PC-3 (cell line): ENCODE measurements at places on chromosomes 1 and 21. TPM values are rescaled to one million over a fixed set of nuclear protein-coding genes. Genes with fewer than 3 reads are reported as not detected.

DNA sequence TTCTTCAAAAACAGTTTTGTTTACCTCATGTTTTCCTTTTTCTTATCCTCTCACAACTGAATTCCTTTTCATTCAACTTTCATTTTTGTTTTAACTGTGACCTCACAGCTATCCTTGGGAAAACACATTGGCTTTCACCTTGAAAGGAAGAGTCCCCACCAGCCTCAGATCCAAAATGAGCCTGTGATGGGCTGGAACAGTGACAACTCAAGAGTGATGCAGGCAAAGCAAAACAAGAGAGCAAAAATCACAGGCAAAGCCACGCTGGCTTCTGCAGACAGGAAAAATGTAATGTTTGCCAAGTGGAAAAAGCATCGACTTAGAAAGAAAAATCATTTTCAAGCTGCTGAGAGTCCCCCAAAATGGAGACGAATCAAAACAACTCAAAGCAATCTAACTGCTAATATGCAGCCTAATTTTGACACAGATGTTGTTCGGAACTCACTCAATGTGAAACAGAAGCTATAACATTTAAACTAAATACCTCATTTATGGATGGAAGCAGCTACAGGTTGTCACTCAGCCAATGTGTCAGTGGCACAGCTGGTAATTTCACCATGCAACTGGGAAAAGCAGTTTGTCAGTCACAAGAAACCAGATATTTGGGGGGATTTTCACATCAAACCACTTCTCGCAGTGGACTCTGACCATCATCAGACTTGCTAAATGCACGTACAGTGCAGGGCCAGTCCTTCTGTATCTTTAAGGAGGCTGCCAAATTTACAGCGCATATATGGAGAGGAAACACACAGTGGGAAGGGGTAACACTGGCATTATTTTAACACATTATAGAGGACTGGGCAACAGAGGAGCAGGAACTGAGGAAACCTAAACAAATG lies 50.7 kb downstream of the ALG14 start:
- peaks cover 42% of the 10 kb centered on the region for H3K4me1 ChIP-seq
- H3K36me3 ChIP-seq = peaks cover 15% of the 10 kb centered on the region
- H3K27me3 ChIP-seq = no peaks in the 10 kb centered on the region
- no peak overlapping the region for H3K4me3 ChIP-seq
- no peak overlapping the region for H3K27ac ChIP-seq
- DNase-seq = no peak

DNA sequence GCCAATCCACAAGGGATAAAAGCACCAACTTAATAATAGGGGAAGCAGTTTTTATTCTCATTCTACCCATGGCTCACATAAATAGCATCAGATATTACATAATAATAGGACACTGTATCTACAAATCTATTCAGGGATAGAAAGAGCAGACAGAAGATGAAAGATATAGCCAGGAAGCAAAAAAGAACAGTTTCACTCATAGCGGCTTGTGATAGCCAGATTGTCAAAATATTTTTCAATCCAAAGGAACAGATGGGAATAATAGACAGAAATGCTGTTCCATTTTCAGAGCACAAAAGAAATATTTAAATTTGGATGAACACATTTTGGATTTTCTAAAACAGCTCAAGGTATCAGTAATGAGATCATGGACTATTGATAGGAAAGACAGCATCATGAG lies 232.5 kb upstream of the GREM2 start:
- peaks cover 21% of the 10 kb centered on the region for H3K27me3 ChIP-seq
- H3K4me3 ChIP-seq = no peak overlapping the region
- 0 out of 2 replicates have a peak, but pooled peaks cover 5% of the 10 kb centered on the region for H3K4me1 ChIP-seq

- H3K27ac ChIP-seq = peak overlapping the region; percentile 72
- H3K4me3 ChIP-seq = peak overlapping the region; percentile 12; the same call in 1 of the 2 replicates
- peaks cover 33% of the 10 kb centered on the region for H3K4me1 ChIP-seq
- DNase-seq = peak; percentile 76
Observed at GRCh38 chr1:1858382-1859086, 32.4 kb downstream of the GNB1 start.

DNA sequence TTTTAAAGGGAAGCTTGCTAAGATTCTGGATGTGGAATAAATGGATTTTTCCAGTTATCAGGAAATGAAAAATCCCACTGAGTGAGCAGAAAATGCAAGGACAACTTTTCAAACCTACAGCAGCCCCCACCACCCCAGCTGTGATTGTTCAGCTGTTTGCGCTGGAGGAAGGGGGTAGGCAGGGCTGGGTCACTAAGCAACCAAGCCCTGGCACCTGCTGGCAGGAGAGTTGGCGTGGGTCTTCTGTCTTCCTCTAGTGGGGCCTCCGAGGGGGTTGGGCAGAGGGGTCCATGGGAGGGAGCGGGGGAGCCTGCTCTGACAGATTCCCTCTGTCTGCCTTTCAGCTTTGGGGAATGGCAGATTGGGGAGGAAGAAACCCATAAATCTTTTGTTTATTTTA lies 45.3 kb downstream of the EIF2D start:
- no peak overlapping the region for H3K27ac ChIP-seq
- DNase-seq = no peak
- no peaks in the 10 kb centered on the region for H3K27me3 ChIP-seq
- no peaks in the 10 kb centered on the region for H3K4me1 ChIP-seq
- no peaks in the 10 kb centered on the region for H3K36me3 ChIP-seq
- H3K4me3 ChIP-seq = no peak overlapping the region

- no peaks in the 10 kb centered on the region for H3K4me1 ChIP-seq
- no peak overlapping the region for H3K4me3 ChIP-seq
- no peak overlapping the region for H3K27ac ChIP-seq
- peak; percentile 18 for DNase-seq
- H3K36me3 ChIP-seq = no peaks in the 10 kb centered on the region
Observed at GRCh38 chr21:42073145-42074099, 2.3 kb downstream of the UMODL1 start.

GRCh38 chr1:234628089-234628488 lies 18.1 kb upstream of the IRF2BP2 start:
- no peak overlapping the region for H3K4me3 ChIP-seq
- DNase-seq = peak; percentile 95
- H3K36me3 ChIP-seq = no peaks in the 10 kb centered on the region
- H3K27ac ChIP-seq = peak overlapping the region; percentile 92

DNA sequence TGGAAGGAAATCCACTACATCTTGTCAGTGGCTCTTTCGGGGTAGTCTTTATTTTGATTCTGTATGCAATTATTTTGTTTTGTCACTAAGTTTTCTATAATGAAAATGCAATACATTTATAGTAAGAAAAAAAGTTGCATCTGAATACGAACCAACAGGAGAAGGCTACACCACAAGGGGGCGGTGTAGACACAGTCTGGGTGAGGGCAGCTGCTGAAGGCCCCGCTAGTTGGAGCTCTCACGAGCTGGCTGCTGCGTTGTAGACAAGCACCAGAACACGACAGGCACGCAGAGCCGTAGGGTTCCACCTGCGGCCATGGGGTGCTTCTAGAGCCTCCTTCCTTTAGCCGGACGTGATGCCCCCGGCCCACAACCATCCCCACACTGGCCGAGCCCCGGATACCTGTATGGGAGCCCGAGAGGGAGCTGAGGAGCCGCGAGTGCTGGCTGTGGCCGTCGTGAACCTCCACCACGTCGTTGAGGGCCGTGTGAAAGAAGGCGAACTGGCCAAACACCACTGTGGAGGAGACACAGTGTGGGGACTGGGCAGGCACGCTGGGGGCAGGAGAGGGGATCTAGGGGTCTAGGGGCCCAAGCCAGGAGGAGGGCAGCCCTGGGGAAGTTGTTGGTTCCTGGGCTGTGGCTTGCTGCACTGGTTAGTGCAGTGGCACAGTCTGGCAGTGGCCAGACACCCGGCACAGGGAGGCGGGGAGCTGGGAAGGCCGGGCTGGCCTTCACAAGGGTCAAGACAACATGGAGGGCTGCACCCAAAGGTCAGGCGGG lies 160.8 kb downstream of the ZSCAN20 start:
- no peaks in the 10 kb centered on the region for H3K36me3 ChIP-seq
- peaks cover 28% of the 10 kb centered on the region; the same call in 1 of the 2 replicates for H3K27me3 ChIP-seq
- H3K4me3 ChIP-seq = no peak overlapping the region
- no peak overlapping the region for H3K27ac ChIP-seq

DNA sequence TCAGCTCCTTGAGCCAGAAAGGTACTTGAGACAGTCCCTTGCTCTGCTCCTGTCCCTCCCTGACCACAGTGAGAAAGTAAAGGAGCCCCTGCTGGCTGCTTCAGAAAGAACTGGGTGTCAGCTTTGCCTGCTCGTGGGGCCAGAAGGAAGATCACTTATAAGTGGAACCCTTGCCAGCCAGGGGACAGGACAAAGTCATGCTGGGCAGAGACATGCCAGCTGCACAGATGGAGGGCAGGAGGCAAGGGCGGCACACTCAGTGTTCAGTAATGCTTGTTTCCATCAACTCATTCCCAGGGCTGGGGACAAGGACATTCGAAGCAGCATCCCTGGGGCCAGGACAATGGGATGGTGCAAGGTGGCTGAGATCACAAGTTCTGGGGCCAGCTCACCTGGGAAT lies 41.8 kb downstream of the NTPCR start:
- peaks cover 11% of the 10 kb centered on the region for H3K4me1 ChIP-seq
- H3K27me3 ChIP-seq = no peaks in the 10 kb centered on the region
- H3K27ac ChIP-seq = no peak overlapping the region
- no peak for DNase-seq
- peaks cover 27% of the 10 kb centered on the region for H3K36me3 ChIP-seq

DNA sequence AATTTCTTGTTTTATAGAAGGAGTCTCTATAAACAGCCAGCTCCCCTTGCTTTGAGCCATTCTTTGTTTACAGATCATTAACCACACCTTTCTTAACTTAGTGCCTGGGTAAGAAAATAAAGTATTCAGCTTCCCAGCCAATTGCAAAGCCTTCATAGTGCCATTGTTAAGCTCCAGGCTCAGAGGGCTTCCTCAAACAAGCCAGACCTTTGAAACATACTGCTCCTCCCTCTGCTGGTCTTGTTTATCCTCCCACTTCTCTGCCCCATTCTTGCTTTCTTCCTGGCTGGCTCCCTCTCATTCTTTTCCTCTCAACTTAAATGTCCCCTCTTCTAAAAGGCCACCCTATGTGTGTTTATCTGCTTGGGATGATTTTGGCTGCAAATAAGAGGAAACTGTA lies 319.4 kb upstream of the ST6GALNAC5 start:
- DNase-seq = no peak
- no peaks in the 10 kb centered on the region for H3K36me3 ChIP-seq
- H3K27ac ChIP-seq = no peak overlapping the region
- no peaks in the 10 kb centered on the region for H3K4me1 ChIP-seq
- peaks cover 16% of the 10 kb centered on the region; the same call in 1 of the 2 replicates for H3K27me3 ChIP-seq
- no peak overlapping the region for H3K4me3 ChIP-seq

GRCh38 chr1:36947384-36947783 lies 86.9 kb downstream of the GRIK3 start:
- no peaks in the 10 kb centered on the region for H3K4me1 ChIP-seq
- no peak overlapping the region for H3K27ac ChIP-seq
- no peak overlapping the region for H3K4me3 ChIP-seq
- no peak for DNase-seq

GRCh38 chr1:201655910-201656309 lies 117.0 kb downstream of the NAV1 start:
- no peak overlapping the region for H3K4me3 ChIP-seq
- H3K36me3 ChIP-seq = no peaks in the 10 kb centered on the region
- no peak for DNase-seq

GRCh38 chr1:147752511-147752910 lies 7.9 kb downstream of the GJA5 start:
- DNase-seq = no peak
- no peak overlapping the region for H3K27ac ChIP-seq
- H3K4me1 ChIP-seq = peaks cover 46% of the 10 kb centered on the region
- H3K27me3 ChIP-seq = no peaks in the 10 kb centered on the region
- H3K36me3 ChIP-seq = no peaks in the 10 kb centered on the region

The DLGAP3 gene
- total RNA-seq = not detected in 2 replicates

The OR14A2 gene
- not detected in 2 replicates for total RNA-seq
